Activated naive CD4-positive, alpha-beta T cell treated with anti-CD3 and anti-CD28 coated beads, Interleukin-2, amount 50 U/mL, for 72 hours (primary cell): ENCODE measurements at places on chromosomes 7 and 10. TPM values are rescaled to one million over a fixed set of nuclear protein-coding genes. Genes with fewer than 3 reads are reported as not detected.

NFE2L3 gene
- total RNA-seq = 24.0 TPM

MSMB gene
- not detected for total RNA-seq

PTPN20 gene
- 0.71 TPM for total RNA-seq

PRPS1L1 gene
- total RNA-seq = not detected

CTAGE4 gene
- total RNA-seq = not detected
